WERI-Rb-1 (cell line): ENCODE measurements at places on chromosomes 6 and 20.

- DNase-seq: no peak
Observed at GRCh38 chr6:136685540-136686108, 106.7 kb downstream of the MAP3K5 start.

DNA sequence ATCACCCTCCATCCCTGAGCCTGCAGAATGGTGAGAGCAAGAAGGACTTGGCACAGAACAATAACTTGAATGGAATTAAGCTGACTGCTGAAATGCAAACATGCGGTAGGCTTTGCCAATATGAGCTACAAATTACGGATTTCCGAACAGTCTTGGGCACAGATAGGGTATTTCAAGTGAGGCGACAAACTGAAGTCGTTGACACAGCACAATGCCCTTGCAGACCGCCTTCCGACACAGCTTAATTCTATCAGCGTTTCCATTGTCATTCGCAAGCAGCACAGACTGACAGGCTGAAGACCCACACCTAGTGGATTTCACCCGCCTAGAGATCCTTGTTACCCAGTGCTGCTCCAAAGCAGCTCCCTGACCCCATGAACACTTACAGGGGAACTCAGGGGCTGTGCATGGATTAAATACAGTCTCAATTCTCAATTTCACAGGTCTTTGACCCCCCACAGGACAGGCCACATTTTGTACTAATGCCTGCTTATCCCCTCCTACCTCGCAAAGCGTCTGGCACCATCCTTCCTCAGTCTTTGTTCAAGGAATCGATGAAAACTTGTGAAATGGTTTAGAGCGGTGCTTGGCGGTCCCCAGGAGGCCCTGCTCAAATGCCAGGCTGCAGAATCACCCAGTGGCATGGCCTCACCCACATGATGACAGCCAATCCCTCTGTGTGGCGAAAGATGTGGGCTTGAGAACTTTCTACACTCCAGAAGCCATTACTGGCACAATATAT lies 34.6 kb downstream of the RAMACL start:
- DNase-seq: no peak

GRCh38 chr6:15879371-15880261 lies 216.8 kb upstream of the DTNBP1 start:
- DNase-seq: no peak

DNA sequence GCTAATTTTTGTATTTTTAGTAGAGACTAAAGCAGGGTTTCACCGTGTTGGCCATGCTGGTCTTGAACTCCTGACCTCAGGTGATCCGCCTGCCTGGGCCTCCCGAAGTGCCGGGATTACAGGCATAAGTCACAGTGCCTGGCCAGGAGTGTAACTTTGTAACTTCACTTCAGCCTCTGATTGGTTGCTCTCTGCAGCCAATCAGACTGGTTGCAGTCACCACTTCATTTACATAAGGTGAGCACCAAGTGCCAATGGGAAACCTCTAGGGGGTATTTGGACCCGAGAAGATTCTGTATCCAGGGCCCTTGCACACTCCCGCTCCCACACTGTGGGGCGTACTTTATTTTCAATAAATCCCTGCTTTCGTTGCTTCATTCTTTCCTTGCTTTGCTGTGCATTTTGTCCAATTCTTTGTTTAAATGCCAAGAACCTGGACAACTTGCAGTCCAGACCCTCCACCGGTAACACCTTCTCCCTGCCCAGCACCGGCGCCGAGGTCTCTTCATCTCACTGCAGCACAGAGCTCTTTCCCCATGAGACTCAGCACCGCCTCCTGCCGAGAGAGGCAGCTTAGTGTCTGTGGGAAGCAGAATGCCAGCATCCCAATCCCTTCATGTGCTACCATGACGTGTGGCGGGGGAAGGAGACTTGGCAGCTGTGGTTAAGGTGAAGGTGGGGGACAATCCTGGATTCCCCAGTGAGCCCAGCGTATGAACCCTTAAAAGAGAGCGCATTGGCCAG lies 14.0 kb upstream of the MRGBP start:
- DNase-seq: peak; percentile 86

DNA sequence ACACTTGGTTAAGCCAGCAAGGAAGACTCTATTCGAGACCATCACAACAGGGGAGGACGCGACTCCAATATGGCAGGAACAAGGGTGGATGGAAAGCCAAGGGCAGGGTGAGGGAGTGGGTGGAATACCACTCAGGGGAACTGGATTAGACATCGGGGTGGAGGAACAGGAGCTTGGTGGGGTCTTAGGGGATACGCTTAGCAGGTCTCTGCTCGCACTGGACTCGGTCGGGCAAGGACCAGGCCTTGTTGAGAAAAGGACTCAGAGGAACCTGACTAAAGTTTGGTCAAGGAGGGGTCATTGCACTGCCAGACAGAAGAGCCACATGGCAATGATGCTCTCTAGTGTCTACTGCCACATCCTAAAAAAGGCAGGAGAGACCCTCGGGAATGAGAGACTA lies 10.5 kb downstream of the DUSP22 start:
- DNase-seq: no peak

DNA sequence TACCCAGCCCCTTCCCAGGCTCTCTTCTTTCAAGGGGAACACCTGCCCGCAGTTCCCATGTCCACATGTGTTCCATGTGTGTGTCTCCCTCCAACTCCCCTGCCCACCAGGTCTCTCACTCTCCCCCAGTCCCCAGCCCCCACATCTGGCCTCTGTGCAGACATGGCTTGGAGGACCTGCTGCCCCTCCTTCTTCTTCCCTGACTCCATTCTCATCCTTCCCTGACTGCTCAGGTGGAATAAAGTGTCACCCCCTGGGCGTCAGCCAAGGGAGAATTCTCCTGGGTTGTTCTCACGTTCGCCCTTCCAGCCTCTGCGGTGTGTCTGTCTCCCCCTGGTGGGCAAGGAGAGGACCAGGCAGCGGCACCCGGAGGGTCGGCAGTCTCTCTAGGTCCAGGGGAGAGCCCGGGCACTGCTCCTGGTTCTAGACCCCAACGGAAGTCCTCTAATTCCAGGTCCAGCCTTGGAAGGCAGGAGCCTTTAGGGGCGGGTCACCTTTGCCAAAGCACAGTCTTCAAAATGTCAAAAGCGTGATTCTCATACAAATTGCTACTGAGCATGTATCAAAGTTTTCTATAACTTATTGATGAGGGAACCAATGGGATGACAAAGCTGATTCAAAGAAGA lies 50.5 kb downstream of the EBF4 start:
- peak; percentile 73 for DNase-seq

DNA sequence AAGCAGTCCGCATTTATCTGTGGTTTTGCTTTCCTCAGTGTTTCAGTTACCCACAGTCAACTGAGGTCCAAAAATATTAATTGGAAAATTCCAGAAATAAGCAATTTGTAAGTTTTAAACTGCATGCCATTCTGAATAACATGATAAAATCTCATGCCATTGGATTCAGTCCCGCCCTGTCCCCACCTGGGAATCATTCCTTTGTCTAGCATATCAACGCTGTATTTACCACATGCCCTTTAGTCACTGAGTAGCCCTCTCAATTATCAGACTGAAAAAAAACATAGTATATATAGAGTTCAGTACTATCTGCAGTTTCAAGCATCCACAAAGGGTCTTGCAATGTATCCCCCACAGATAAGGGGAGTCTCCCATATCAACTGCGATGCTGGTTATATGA lies 17.1 kb downstream of the RANBP9 start:
- DNase-seq: no peak

- no peak for DNase-seq
Observed at GRCh38 chr20:7673841-7674240, 266.4 kb downstream of the HAO1 start.
